ENCODE measurements at places on chromosomes 2 and 18.

DNA sequence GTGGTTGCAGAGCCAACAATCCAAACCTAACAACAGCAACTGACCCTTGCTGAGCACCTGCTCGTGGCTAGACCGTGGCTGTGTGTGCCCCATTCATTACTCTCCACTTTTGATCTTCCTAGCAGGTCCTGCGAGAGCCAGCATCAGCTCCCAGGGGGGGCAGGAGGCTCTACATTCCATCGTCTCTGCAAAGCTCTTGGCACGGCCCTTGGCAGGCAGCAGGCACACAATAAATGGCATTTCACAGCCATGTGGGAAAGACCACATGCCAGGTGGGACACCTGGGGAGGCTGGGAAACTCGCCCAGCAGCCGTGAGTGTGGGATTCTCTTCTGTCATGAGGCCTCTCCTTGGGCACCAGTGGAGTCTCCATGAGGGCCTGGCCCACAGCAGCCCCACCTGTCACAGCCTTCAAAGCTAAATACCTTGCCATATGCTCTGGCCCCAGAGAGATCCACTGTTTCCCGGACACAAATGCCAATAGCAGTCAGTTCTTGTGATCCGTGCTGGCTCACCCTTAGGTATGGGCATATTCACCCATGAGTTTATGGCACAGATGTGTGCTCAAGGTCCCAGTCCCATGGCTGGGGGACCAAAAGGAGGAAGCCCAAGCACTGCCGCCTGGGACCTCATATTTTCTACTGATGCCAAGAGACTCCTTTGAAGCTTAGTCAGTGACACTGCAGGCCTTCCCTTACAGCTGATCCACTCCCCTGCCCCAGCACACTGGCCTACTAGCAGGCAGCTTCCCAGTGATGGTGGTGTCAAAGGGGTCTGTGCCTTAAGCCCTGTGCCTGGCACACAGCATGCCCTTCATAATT, 6.8 kb upstream of the TEX51 start:
- DNase-seq = no peak

DNA sequence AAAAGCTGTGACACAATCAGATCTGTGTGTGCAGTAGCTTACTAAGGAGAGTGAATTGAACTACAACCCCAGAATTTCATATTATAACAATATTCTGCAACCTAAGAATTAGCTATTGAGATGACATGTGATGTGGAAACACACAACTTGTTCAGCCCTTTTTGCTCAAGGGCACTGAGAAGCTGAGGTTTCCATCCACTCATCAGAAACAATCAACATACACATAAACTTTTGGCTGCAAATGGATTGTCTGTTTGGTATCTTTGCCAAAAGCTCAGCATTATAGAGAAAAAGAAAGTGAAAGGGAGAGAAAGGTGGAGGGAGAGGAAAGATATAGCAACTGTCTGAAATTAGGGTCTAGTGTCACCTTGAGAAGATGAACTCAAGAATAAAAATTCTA, 117.2 kb upstream of the KLF7 start:
- DNase-seq = no peak

DNA sequence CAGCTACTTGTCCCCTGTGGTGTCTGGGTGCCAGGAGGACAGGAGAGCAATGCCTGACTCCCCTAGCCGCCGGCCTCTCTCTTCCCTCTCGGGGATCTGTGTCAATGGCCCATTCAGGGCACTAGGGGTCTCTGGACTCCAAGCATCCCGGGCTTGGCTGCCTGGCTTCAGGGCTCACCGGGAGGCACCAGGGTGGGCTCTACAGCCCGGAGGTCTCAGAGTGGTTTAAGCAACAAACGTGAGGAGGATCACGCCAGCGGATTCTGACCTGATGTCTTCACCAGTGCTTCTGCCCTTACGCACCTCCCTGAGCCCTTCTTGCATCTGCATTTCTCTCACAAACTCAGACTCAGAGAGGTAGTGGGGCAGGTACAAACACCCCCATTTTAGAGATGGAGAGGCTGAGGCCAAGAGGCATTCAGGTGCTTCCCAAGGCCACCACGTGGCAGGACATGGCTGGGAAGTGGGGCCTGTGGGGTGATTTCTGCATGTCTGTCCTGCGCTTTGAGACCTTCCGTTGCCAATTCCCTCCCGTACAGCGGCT, 243.0 kb downstream of the CELF4 start:
- DNase-seq = peak; percentile 26

- DNase-seq = no peak
Observed at GRCh38 chr18:23134780-23135549, at the start of gene CABLES1. Gene CABLES1, plus strand, starts transcription at chr18:23135485. Its CDS starts 278 bp downstream, at chr18:23135763.

- no peak for DNase-seq
Observed at GRCh38 chr2:217223222-217223930, 363.5 kb upstream of the TNP1 start.

- DNase-seq = no peak
Observed at GRCh38 chr2:6787376-6787775, 78.3 kb downstream of the CMPK2 start.

- DNase-seq = no peak
Observed at GRCh38 chr18:79935499-79935898, 16.0 kb downstream of the SLC66A2 start.
